ENCODE measurements at places on chromosomes 2 and 18.

GRCh38 chr2:212766921-212767320 lies 228.3 kb upstream of the ERBB4 start:
- no peak for DNase-seq

GRCh38 chr2:6211236-6211635 lies 519.1 kb downstream of the SOX11 start:
- DNase-seq = no peak

GRCh38 chr2:10097352-10098148 lies 17.3 kb upstream of the CYS1 start:
- no peak for DNase-seq

- no peak for DNase-seq
These were observed 83.5 kb downstream of the POLE4 start for GRCh38 chr2:75041731-75042600.

- DNase-seq = no peak
These were observed 330.4 kb upstream of the FAM98A start for GRCh38 chr2:33929467-33929866.

DNA sequence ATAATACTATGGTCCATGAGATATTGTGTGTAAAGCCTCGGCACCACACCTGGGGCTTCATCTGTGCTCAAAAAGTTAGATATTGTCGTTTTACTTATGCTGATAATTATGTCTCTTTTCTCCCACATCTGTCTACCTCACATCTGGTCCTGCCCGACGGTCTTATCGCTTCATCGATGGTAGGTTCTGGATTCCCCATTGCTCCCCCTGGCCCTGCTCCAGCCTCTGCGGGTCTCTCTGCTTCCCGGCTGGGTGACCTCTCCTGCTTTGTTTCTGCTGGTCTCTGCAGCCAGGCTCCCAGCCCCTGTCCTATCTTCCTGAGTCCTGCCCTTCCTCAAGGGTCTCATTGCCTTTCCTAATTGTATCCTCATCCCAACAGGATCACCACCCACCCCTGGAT lies 294.2 kb downstream of the NDUFA10 start:
- no peak for DNase-seq

- no peak for DNase-seq
These were observed 140.7 kb downstream of the LDLRAD4 start for GRCh38 chr18:13359210-13359609.

- no peak for DNase-seq
These were observed 2.8 kb upstream of the LRRFIP1 start for GRCh38 chr2:237624565-237624964.

GRCh38 chr2:41736105-41736567 lies 311.7 kb upstream of the PKDCC start:
- DNase-seq = no peak

DNA sequence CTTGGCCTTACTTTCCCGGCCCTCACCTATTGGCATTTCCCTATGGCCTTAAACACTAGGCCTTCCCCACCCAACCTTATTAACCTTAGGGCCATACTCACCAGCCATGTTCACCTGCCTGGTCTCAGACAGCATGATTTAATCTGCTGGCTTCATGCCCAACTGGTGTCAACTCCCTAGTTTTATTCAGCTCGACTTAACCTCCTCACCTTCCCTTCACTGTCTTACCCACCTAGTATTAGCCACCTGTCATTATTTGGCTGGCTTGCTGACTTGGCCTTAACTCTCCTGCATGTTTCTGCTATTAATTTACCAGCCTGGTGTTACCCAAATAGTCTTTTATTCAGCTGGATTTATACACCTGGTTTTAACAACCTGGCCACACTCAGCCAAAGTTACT lies 136.0 kb upstream of the ZSWIM2 start:
- no peak for DNase-seq

DNA sequence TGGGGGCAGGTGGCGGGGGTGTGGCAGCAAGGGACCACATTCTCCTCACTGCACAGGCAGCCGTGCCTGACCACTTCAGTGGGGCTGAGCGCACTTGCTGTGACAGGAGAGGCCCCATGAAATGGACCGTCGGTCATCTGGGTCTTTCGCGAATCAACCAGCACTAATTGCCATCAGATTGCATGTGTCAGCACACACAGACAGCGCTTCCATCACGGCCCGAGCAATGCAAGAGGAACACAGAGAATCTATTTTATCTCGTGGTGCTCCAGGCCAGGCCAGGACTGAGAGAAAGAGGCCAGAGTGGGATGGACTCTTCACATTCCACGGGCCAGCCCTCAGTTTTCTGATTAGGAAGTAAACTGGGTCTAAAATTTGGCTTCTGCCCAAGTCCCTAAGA lies 87.0 kb downstream of the EIPR1 start:
- DNase-seq = no peak

GRCh38 chr2:26295511-26295910 lies 50.4 kb upstream of the SELENOI start:
- DNase-seq = no peak

DNA sequence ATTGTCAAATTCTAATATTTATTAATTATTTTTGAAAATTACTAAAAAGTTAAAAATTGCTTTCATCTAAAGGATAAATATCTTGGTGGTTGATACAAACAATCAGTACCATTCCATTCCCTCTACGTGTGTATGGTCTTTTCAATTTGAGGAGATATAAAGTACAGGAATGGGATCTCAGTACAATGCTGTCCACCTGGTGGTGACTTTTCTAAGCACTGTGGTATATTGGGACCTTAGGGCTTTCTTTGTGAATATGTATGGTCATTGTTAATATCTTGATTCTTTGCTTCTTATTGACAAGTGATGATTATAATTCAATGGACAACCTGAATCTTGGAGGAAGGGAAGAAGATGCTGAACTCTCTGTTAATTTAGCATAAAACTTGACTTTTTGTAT lies 83.1 kb downstream of the NBEAL1 start:
- no peak for DNase-seq

DNA sequence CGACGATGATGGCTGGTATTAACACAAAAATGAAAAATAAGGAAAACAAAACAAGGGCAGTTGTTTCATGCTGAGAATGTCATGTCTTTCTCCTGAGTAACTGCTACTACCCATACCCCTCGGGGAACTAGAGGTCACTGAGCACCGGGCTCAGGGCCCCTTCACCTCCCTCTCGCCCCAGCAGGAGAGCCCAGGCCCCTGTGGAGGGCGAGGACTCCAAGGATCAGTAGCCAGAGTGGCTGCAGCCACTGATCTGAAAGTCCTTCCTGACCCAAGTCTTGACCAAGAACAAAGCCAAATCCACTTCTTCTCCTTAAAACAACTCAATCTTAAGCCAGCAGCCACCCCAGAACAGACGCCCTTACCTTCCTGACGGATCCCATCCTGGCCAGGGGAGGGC lies 25.5 kb downstream of the ST8SIA5 start:
- DNase-seq = no peak

DNA sequence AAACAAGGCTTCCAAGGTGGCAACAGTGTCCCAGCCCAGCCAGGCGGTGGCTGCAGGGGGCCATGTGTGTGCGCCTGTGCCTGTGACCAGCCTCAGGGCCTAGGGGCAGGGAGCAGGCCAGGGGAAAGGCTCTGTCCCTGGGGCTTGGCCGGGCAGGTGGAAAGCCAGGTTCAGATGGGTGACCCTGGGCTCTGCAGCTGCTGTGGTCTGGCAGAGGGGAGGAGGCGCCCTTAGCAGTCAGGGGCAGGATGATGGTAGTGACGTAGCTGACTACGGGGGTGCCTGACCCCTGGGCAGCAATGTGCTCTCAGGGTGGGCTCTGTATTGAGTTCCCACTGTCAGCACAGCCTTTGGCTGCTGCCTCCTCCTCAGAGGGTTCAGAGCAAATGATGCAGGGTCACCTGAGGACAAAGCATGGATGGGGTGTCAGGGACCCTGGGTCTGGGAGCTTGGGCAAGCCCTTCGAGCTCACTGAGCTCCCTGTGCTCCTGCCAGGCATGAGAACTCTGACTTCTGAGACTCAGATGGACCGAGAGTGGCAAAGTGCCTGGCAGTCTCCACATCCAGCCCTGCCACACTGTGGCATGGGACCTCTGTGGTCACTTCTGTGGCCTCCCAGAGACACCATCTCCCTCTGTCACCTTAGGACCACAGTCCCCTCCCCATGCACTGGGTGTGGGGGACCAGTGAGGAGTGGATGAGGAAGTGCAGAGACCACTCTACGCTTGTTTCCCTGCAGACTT lies 56.6 kb upstream of the ALPP start:
- no peak for DNase-seq

DNA sequence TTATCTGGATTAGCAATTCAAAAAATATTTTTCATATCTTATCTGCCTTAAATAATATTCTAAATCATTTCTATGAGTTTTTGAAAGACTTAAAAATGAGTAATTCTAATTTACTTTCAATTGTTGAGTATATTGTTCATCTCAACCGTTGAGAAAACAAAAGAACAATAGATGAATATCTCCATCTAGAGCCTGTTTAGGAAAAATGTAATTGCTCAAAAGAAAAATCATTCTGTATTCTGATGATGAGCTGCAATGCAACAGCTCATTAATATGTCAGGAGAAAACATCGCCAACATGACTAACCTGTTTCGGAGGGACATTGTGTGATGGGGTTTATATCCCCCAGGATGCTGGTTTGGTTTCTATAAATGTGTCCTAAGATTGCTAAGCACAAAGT lies 417.6 kb downstream of the SUCLG1 start:
- DNase-seq = no peak

DNA sequence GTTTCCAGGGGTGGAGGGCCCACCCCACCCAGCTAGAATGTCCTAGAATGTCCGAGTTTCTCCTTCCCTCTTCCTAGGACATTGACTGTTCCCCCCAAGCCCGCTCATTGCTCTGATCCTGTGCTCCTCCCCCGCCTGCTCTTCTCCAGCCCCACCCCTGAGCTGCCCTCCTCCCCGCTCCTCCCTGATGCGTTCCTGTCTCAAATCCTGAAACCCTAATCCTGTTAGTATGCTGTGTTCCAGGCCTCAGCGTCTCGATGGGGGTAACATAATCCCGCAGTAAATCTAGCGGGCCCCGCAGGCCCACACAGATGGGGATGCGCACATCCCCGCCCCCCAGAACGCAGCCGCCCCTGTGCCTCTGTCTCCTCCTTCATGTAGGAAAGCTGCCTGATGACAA lies 51.3 kb downstream of the NRP2 start:
- no peak for DNase-seq

DNA sequence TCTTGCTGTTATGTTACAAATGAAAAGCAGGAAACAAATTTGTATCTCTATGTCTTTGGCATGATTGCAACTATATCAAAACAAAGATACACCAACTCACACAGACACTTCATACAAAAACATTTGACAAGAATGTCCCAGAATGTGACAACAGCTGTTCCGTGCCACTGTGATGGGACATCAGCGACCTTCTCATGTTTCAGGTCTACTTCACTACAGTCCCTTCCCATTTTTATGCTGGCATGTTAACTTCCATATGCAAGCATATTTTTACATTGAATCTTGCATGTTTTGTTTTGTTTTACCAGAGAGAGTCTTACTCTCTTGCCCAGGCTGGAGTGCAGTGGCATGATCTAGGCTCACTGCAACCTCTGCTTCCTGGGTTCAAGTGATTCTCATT lies 71.2 kb downstream of the STK25 start:
- DNase-seq = no peak

GRCh38 chr2:52500561-52500960 lies 1267.0 kb upstream of the CHAC2 start:
- DNase-seq = no peak

GRCh38 chr2:212752730-212753351 lies 214.2 kb upstream of the ERBB4 start:
- DNase-seq = no peak

- no peak for DNase-seq
These were observed 91.7 kb upstream of the RAB6C start for GRCh38 chr2:129887688-129888266.

DNA sequence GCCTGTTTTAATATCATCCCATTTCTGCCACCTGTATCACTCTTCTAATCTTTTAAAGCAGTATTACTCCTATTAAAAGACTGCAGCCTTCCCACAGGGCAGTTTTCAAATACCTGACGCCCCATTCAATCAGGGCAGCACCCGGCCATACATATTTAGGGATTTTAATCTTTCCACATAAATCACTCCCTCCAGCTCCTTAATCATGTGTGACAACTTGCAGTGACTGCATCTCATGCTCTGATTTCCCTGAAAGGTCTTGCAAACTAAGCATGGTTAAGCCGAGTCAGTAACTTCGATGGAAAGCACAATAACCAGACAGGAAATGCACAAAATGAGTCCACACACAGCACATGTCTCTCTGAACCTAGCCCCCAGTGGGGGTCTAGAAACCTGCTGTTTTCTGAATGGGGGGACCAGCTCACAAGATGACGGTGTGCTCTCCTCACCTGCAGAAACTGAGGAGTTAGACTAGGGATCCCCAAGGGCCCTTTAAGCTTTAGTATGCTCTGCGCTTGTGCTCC lies 116.9 kb upstream of the CREB1 start:
- DNase-seq = no peak

DNA sequence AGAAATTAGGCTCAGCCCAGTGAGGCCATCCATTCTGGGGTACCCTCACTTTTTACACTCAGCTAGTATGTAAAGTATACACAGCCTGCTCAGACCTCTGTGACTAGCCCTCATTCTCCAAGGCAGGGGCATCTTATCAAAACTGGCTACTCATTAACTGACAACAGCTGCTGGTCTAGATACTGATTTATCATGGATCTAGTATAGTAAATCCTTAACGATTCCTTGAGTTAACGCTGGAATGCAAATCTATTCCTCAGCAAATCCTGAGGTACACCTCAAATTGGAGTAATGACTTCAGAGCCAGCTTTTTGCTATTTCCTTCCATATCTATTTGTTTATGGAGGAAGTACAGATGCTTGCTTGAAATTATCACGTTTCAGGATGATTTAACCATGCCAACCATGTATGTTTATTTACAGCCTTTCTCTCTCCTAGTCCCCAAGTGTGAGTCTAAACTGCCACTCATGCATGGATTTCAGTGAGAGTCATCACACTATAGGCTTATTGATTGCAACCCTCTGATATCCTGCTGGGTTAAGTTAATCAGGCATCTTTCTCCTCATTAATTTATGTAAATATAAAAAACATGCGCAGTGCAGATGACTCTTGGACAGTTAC lies 70.2 kb upstream of the DOK6 start:
- peak; percentile 13 for DNase-seq

- no peak for DNase-seq
These were observed 340.5 kb upstream of the KYNU start for GRCh38 chr2:142536966-142537365.

DNA sequence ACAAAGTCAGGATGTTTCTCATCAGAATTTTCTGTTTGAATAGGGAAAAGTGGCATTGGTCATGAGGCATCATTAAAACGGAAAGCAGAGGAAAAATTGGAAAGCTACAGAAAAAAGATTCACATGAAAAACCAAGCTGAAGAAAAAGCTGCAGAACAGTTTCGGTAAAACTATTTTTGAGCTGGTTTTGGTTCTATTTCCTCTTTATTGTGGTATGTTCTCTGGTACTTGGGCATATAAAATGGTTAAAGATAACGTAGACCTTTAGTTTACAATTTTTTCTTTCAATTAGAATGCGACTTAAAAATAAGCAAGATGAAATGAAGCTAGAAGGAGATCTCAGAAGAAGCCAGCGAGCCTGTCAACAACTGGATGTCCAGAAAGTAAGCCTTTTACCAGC lies 7.6 kb downstream of the GPATCH11 start:
- DNase-seq = no peak

Data from epithelial cell of proximal tubule (primary cell).